ENCODE measurements at places on chromosomes 1 and 21.
A peak's percentile ranks its signal among the peaks of the same experiment; 100 is the strongest.

DNA sequence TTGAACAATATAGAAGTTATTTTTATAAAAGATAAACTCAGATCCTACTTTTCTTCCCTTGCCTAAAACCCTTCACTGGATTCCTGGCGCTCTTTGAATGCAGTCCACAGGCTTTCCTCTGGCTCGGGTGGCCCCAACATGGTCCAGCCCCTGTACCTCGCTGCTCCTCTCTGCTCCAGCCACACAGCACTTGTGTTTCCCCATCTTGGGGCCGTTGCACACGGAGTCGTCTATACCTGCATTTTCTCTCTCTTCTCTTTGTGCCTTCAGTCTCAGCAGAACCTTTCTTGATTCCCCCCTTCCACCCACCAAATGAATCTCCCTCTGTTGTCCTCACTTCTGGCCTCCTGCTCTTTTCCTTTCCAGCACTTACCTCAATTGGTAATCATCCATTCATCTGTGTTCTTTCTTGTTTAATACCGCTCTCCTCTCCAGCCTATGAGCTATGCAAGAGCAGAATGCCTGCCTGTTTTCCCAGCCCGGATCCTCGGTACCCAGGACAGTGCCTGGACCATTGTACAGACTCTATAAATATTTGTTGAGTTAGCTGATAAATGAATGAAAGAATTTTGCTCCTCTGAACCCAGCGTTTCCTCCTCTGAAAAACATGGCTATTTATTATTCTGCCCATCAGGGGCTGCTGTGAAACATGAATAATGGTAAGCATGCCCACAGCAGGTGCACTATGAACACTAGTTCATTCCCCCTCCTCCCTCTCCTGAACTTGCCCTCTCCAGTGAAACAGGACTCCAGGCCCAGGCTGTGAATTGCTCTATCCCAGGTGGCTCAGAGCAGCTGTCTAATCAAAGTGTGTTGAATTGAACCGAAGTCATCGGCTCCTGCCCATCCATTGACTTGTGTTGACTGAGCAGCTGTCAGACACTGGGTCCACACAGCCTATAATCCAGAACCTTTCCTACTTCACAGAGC is 266.9 kb downstream of the PTPRU start:
- peak; percentile 73 for DNase-seq

DNA sequence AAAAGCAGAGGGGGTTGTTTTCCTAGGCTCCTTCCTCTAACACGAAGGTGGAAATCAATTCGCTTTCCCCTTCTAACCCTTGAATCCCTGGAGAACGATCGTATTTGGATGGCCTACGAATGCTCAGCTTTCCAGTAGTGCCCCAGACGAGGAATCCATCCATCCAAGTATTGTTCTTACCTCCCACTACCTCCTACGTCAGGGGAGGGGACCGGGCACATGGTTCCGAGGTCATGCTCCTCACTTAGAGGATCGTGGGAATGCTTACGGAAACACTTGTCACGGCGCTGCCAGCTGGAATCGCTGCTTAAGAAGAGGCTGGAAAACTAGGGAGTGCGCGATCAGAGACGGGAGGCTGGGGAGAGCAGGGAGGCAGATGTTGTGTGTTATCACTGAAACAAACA is 47.4 kb downstream of the CAPZB start:
- peak; percentile 50 for DNase-seq

DNA sequence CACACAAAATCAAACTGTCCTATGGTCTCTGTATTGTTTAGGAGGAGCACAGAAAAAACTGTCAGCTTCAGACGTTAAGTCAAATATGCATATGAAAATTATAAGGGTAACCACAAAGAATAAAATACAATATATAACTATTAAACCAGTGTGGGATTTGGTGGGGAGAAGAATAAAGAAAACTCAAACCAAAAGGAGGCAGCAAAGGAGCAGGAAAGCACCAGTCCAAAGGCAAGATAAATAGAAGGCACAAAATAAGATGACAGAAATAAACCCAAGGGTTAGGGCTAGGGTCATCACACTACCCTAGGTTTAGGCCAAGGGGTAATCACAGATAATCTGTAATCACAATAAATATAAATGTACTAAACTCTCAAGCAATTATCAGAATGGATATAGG is 32.8 kb downstream of the DLGAP3 start:
- DNase-seq, result no peak

DNA sequence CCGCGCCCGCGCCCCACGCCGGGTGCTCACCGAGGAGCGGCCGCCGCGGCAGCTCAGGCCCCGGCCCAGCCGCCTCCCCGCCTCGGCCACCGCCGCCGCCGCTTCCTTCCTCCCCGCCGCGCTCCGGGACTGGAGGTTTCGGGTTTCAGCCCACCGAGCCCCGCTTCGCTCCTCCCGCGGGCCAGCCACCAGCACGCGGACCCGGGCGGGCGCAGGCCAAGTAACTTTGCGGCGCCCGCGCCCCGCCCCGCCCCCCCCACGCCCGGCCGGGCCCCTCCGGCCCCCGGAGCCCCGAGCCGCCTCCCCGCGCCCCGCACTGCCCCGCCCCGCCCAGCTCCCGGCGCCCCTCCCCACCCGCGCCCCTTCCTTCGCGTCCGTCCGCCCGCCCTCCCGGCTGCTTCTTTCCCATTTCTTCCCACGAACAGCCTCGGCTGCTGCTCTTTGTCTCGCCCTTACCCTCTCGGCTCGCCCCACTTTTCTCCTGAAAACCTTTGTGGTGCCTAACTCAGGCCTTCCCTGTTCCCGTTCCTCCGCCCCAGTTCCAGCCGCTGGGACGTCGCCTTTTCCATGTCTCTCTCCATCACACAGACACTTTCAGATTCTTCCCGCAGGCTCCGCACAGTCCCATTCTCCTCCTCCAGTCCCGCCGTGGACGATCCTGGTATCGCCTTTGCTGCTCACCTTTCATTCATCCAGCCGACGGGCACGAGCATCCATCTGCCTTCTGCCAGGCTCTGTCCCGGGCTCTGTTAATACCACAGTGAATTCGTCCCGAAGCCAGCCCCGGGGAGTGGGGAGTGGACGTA is at the start of gene GPR161:
Gene GPR161 (minus strand): TSS at position 222 of the 806 bp plus-strand sequence. CDS start 32,080 bp downstream, outside the sequence.
- peak; percentile 56 for DNase-seq

Measured in NCI-H1417 (cell line).